Inflammatory macrophage treated with lipopolysaccharide for 4 hours (primary cell): ENCODE measurements at places on chromosomes 13 and 19.
A peak's percentile ranks its signal among the peaks of the same experiment; 100 is the strongest.

- DNase-seq = peak; percentile 67
Observed at GRCh38 chr13:32639502-32640105, 53.4 kb downstream of the PDS5B start.

DNA sequence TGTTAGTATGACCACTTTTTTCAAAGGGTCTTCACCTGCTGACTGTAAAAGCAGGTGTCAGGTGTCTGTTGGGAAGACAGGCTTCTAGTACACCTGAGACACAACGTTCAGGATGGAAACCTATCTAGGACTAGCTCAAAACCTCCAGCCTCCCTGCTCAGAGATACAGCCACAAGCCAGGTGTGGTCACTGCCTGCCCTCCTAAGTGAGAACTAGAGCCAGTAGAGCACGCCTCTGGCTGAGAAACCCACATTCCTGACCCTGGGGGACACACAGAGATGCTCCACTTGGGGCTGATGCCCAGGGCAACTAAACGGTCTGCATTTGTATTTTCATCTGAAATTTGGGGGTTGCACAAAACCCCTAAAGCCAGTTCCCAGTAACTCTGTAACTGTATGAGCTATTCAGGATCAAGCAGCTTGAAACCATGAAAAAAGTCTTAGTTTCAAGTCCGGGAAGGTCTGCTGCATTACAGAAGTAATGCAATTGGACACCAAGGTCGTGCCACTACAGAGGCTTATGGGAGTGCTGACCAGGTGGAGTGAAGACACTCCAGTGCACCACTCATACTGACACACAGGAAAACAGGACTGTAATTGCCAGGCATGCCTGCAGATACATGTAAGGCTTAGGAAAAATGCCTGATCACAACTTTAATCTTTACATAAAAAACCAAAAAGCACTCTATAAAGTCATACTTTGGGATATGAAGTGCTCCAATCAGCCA lies 27.8 kb downstream of the ANKRD10 start:
- DNase-seq = no peak

GRCh38 chr13:109233293-109233692 lies 553.1 kb downstream of the IRS2 start:
- no peak for DNase-seq

GRCh38 chr19:34145741-34146202 lies 26.5 kb upstream of the LSM14A start:
- DNase-seq = peak; percentile 37

DNA sequence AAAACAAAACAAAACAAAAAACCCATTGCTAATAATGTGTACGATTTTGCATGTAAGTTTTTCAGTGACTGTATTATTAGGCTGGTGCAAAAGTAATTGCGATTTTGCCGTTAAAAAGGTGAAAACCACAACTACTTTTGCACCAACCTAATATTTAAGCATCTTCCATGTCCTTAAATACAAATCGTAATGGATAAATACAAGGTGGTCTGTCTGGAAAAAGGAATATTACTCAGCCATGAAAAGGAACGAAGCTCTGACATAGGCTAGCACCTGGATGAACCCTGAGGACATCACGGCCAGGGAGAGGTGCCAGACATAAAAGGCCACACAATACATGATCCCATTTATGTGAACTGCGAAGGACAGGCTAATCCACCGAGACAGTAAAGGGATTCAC lies 33.2 kb downstream of the GADD45B start:
- no peak for DNase-seq

GRCh38 chr13:50942630-50943311 lies 33.2 kb downstream of the RNASEH2B start:
- DNase-seq = no peak

GRCh38 chr13:65943024-65943423 lies 1287.1 kb downstream of the PCDH9 start:
- DNase-seq = no peak

DNA sequence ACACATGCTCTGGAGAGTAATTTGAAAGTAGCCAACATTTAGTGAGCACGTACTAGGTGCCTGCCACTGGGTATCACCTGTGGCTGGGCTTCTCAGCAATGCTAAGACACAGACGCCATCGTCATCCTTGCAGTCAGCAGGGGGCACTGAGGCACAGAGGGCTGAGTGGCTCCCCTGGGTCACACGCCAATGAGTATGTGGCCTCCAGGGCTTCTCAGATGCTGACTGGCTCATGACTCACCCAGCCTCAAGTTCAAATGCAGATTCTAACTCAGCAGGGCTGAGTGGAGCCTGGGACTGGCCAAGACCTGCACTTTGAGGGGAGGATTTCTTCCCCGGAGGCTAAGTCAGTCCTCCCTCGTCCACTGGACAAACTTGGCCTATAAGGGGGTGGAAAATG lies 115.1 kb upstream of the CACNA1A start:
- no peak for DNase-seq

- DNase-seq = no peak
Observed at GRCh38 chr13:86862137-86862536, 809.0 kb upstream of the SLITRK5 start.

DNA sequence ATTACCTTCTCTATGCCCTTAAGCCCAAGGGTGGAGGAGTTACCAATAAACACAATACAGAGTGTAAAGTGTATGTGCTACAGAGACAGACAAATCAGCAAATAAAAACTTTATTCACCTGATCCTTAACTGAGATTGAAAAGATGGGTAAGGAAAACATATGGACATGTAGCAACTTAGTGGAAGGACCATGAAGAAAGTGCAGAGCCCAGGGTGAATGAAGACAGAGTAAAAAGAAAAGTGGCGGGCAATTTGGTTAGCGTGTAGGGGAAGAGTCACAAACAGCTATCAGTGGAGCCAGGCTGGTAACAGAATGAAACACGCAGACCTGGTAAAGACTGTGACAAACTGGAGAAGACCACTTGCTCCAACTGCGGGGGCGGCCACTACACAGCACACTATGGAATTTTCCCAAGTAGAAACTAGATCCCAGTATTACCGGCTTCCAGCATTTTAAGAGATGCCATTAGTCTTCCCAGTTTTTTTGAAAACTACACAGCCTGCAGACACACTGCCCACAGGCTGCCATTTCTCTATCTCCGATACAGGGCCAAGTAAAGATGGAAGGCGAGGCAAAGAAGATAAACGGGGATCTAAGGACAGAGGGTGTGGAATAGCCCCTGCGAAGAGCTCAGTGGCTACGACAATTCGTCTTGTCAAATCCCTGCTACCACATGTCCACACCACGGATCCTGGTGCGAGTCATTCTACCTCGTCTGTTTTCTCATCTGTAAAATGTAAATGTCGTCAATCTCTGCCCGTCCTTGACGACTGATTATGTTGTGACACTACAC lies 1.2 kb downstream of the UQCRFS1 start:
- DNase-seq = no peak
